ENCODE measurements at places on chromosomes 1 and 21. TPM values are rescaled to one million over a fixed set of nuclear protein-coding genes. Genes with fewer than 3 reads are reported as not detected.

Gene LYPD8
- not detected for total RNA-seq

Gene H6PD
- 29.8 TPM for total RNA-seq

Gene GJA9
- not detected for total RNA-seq

DNA sequence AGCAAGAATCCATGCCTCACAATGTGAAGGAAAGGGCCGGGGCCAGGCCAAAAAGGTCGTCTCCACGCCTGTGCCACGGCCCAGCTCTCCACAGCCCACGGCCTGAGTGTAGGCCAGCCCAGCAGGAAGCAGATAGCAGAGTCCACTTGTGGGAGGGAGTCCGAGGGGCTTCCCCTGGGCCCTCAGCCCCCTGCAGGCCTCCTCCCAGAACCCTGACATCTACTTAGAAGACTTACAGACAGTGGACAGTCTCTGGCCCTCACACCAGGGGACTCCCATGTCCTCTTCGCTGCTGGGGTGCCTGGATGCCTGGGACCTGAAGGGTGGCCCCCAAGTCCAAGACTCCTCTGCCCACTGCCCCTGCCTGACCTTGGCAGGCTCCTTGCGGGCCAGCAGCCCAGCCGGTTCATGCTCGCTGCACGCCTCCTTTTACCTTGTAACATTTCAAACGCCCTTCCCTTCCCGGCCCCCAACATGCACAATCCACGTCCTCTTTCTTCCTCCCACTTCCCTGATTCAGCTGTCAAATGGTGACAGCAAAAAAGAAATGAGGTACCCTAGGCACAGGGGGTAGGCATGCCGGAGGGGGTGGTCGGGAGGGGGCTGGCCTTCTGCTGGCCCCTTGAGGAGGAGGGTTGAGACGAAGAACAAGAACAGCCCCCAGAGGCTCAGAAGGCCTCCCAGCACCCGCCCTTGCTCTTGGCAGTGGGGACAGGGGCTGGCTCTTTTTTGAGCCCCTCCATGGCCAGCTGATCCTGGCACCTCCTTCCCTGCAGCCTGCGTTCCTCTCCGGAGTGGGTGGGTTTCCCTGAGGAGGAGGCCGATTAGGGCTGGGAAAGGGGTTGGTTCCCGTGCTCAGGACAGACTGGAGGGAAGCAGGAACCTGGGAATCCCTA, 997 bp upstream of the PTPN7 start:
- DNase-seq: no peak

DNA sequence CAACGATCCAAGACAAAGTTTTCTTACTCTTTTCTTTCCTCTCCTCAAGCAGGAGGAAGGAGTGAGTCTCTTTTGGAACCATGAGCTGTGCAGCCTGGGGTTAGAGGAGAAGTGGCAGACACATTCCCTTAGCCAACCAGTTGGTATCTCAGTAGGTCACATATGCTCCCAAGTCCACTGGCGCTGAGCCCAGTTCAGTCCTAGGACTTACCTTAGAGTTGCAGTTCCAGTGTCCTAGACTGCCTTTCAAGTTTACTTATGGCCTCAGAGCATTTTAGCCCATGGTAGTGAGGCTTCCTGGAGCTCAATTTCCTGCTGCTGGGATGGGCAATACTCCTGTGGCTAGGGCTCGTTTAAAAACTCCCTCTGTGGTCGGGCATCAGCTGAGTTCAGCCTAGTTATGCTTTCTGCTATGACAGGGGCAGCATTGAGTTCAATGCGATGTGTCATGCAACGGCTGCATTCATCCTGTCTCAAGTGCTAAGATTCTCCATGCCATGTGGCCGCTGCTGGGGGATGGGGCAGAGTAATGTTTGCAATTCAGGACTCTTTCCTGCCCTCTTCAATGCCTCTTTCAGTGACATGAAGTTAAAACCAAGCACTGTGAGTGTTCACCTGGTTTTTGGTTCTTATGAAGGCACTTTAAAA, 103.8 kb downstream of the LRRC7 start:
- no peak for DNase-seq

GRCh38 chr1:59034925-59035324, 251.1 kb upstream of the JUN start:
- DNase-seq: no peak

DNA sequence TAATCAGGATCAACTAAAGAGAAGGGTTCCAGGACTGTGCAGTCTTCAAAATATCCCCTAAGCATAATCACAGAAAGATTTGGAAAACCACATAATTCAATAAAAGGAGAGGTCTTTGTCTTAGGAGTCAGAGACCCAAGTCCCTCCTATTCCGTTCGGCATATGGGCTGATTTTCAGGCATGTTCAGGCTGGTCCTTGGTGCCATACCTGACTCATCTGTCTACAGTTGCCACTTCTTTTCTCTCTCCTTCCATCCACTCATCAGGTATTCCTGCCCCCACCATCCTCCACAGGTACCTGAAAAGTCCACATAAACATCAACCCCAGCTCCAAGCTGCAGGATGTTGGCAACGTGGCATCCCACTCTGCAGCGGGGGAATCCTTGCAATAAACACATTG, 29.7 kb upstream of the RPL11 start:
- DNase-seq: no peak

DNA sequence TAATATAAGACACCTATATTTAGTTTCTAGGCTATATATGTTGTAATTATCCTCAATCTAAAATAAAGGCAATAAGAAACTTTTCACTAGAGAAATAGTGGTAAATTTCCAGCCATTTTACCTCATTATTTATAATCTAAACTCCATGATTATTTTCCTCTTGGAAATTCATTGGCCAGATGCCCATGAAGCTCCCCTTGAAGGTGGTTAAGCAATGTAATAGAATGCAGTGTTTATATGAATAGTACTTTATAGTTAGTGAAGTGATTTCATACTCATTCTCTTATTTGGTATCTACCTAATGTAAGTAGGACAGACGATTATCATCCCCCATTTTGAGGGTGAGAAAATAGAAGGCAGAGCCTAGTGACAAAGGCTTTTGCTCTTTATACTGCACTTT, 26.5 kb downstream of the NFYC start:
- DNase-seq: no peak

- DNase-seq: no peak
Observed at GRCh38 chr1:77333501-77333900, 51.7 kb downstream of the AK5 start.

DNA sequence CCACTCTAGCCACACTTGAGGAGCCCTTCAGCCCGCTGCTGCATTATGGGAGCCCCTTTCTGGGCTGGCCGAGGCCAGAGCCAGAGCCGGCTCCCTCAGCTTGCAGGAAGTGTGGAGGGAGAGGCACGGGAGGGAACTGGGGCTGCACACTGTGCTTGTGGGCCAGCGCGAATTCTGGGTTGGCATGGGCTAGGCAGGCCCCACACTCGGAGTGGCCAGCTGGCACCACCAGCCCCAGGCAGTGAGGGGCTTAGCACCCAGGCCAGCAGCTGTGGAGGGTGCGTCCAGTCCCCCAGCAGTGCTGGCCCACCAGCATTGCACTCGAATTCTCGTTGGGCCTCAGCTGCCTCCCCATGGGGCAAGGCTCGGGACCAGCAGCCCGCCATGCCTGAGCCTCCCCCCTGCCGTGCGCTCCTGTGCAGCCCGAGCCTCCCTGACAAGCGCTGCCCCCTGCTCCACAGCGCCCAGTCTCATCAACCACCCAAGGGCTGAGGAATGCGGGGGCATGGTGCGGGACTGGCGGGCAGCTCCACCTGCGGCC, 785.9 kb upstream of the TPTE start:
- DNase-seq: no peak

GRCh38 chr1:23103001-23103889, 65.4 kb downstream of the LUZP1 start:
- no peak for DNase-seq

DNA sequence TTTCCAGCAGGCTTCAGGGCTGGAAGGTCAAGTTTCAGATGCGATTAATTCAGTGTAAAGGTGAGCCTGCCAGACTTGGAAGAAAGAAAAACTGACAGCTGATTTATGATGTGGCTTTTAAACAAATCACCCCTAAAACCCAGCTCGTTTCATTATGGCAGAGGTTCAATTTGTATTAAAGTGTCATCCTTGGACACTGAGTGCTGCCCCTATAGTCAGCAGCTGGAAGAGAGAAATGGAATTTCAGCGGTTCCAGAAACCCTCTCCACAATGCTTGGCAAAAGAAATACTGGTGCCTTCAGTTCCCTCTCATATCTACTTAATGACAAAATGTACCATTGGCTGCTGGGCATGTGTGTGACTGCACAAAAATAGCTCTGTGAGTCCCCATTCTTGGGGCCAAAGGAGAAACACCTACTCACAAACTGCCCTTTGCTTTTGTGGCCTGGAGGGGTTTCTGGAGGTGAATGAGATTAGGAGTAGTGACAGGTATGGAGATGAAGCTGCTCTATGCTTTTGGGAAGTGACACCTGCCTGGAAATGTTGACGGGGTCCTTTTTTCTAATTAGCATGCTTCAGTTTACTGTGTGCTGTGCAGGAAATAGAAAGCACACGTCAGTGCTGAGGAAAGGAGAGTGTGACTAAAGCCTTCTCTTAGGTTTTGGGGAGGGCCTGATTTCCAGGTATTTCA, 95.1 kb upstream of the TSPAN2 start:
- no peak for DNase-seq

GRCh38 chr1:41044187-41044586, 22.7 kb upstream of the SLFNL1 start:
- DNase-seq: no peak
